ENCODE measurements at places on chromosomes 11 and 22.

- DNase-seq = no peak
Measured at GRCh38 chr11:118912742-118913410, 12.8 kb downstream of the BCL9L start.

DNA sequence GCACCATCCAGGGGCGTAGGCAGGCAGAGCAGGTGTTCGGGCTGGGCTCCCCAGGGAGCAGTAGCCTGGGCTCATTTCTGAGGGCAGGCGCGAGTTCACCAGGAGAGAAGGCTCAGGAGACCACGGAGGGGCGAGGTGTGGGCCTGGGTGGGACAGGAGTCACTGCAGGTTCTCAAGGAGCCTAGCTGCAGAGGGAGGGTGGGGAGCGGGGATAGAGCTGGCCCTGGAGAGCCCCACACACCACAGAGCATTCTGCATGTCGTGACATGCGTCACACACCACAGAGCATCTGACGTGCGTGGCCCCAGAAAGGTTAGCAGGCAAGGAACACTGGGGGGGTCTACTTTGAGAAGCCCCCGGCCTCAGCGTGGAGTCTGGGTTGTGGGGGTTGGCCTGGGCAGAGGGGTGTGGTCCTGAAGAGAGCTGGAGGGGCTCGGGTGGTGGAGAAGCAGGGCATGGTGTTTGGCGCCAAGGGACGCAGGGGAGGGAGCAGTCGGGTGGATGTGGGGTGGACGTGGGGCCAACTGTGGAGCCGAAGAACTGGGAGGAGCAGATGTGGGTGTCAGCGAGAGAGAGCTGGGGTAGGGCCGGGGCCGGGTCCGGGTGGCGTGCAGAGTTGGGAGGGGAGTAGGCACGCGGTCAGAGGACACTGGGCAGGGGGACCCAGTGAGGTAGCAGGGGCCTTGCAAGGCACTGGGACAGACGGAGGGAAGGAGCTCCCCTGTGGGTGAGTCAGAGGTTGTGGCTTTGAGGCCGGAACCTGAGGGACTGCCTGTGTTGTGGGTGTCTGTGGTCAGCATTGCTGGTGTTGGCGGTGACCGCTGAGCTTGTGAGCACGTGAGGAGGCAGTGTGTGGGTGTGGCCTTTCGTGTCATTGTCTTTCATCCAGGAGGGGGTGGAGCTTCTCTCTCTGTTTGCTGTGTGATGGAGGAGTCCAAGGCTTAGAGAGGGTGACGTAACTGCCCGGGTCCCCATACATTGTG, 25.5 kb downstream of the CTTN start:
- peak; percentile 94 for DNase-seq

DNA sequence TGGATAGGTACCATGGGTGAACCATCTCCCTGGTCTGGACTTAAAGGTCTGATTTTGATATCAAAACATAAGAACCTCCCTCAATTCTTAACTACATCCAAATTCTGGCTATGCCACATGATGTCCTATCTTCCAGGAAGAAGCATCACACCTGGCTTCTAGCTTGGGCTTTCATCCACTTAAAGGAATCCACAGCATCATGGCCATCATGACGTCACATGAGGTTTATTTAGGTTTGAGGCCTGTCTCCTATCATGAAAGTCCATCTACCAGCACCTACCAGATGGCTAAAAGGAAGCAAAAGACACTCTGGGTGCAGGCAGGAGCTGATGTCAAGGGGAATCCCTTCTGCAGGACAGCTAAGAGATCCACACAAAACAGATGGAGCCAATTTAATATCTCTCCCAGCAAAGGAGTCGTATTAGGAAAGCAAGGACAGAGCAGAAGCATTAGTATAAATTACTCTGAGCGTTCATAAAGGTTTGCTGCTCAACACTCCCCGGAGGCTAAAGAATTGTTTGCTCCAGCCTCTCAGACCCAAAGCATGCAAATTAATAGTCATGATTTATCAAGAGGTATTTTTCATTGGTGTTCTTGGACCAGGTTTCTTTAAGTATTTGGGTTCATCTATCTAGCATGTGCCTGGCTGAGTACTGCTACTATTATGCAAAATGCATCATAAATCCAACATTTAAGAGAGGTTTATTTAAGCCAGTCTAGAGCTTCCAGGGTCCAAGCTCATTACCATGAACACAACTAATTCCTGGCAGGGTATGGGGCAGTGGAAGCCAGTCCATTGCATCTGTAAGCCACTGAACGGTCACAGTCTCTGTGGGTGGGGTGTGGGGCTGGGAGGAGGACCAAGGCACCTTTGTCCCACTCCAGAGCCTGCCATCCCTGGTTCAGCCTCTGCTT, 47.2 kb downstream of the GALNT18 start:
- no peak for DNase-seq

- DNase-seq = peak; percentile 91
Measured at GRCh38 chr11:74754507-74755252, 6.0 kb downstream of the RNF169 start.

- DNase-seq = no peak
Measured at GRCh38 chr22:29706486-29706885, 13.3 kb upstream of the CABP7 start.

- DNase-seq = no peak
Measured at GRCh38 chr22:31393893-31394292, 5.5 kb upstream of the DRG1 start.

GRCh38 chr11:126216526-126217305, 5.1 kb downstream of the FAM118B start:
- DNase-seq = no peak

DNA sequence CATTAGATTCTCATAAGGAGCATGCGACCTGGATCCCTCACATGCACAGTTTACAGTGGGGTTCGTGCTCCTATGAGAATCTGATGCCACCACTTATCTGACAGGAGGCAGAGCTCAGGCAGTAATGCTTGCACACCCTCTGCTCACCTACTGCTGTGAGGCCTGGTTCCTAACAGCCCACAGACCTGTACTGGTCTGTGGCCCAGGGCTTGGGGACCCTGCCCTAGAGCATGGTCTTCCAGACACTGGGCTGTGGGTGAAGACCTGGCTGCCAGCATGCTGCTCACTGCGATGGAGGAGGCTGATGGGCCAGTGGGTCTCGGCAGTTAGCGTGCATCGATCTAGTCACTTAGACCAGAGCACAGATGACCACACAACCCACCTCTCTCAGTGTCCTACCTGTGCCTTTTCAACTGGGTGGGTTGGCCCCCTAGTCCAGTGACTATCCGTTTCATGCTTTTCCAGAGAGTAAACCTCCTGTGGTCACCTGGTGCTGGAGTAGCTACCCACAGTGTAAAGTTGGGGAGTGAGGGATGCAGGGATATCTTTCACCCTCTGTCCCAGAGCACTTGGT, 21.1 kb downstream of the MED15 start:
- DNase-seq = no peak

Data from HFFc6 (cell line).